ENCODE measurements at places on chromosomes 13 and 19.
A peak's percentile ranks its signal among the peaks of the same experiment; 100 is the strongest.

DNA sequence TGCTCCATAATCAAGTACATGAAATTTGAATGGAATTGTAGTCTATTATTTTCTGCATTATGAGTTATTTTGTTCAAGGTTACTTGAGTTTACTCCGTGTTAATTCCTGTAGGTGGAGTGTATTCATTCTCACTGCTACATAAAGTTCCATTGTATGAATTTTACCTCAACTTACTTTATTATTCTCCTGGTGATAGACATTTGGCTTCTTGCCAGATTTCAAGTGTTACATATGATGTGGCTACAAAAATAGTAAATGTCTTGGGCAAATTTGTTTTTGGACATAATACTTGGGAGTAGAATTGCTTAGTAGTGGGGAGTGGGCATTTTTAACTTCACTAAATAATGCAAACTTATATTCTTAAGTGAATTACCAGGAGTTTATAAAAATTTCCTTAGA lies 328.9 kb downstream of the SHISA2 start:
- no peak for DNase-seq

DNA sequence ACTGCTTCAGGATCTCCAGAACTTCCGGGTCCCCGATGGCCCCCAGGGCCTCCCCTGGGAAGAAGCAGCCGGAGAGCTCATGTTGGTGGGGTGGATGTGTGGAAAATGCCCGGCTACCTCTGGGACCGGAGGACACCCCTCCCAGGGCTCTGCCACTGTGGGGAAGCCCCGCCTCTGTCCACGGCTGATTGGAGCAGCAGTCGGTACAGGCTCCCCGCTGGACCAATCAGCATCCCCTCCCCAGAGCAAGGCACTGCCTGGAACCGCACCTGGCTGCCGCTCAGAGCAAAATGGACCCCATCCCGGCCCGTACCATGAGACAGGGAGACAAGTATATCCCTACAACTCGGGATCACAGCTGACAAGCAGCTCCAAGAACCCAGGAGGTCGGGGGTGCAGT lies 6.4 kb downstream of the DOHH start:
- DNase-seq, result peak; percentile 25

- DNase-seq, result no peak
Observed at GRCh38 chr13:71374471-71375049, 492.4 kb downstream of the DACH1 start.

GRCh38 chr13:28451482-28452217 lies 43.3 kb downstream of the FLT1 start:
- no peak for DNase-seq

GRCh38 chr19:43606569-43607229 lies 5.2 kb upstream of the SRRM5 start:
- no peak for DNase-seq

Measured in CD4-positive, alpha-beta T cell treated with Interleukin-17A for 4 hours (primary cell).